ENCODE measurements at places on chromosomes 4 and X.
A peak's percentile ranks its signal among the peaks of the same experiment; 100 is the strongest.

GRCh38 chr4:148239494-148239985 is 202.7 kb downstream of the NR3C2 start:
- peak; percentile 27 for DNase-seq
- no peaks in the 10 kb centered on the region for H3K36me3 ChIP-seq
- no peaks in the 10 kb centered on the region for H3K27me3 ChIP-seq
- peaks cover 26% of the 10 kb centered on the region for H3K4me1 ChIP-seq

GRCh38 chr4:24965627-24966026 is 52.8 kb upstream of the CCDC149 start:
- no peaks in the 10 kb centered on the region for H3K36me3 ChIP-seq
- H3K27me3 ChIP-seq, result no peaks in the 10 kb centered on the region
- no peak for DNase-seq
- H3K4me1 ChIP-seq, result no peaks in the 10 kb centered on the region

- no peak overlapping the region for H3K4me3 ChIP-seq
- DNase-seq, result no peak
- H3K27ac ChIP-seq, result no peak overlapping the region
- peaks cover 63% of the 10 kb centered on the region for H3K36me3 ChIP-seq
- H3K27me3 ChIP-seq, result no peaks in the 10 kb centered on the region
These were observed 63.4 kb downstream of the DCUN1D4 start for GRCh38 chr4:51906167-51906958.

DNA sequence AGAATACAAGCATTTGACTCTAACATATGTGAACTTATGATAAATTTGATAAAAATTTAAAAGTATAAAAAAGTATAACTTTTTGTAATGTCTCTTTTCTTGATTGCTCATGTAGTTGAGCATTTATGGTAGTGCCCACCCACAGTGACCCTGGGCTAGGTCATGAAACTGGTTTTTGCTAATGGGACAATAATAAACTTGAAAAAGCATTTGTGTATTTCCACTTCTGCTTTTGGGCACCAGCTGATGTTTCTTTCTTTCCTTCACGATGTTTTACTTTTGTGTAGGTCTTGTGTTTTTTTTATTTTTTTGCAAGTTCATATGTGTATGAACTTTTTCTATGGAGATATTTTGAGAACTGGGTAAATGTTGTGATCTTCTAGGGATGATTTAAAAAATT is 313.1 kb downstream of the CBLL2 start:
- H3K4me1 ChIP-seq, result no peaks in the 10 kb centered on the region
- H3K36me3 ChIP-seq, result no peaks in the 10 kb centered on the region
- no peak overlapping the region for H3K27ac ChIP-seq
- no peak overlapping the region for H3K4me3 ChIP-seq
- DNase-seq, result no peak
- no peaks in the 10 kb centered on the region for H3K27me3 ChIP-seq

Measured in heart right ventricle (tissue), 16 donors.